ENCODE measurements at places on chromosomes 12 and 14.

DNA sequence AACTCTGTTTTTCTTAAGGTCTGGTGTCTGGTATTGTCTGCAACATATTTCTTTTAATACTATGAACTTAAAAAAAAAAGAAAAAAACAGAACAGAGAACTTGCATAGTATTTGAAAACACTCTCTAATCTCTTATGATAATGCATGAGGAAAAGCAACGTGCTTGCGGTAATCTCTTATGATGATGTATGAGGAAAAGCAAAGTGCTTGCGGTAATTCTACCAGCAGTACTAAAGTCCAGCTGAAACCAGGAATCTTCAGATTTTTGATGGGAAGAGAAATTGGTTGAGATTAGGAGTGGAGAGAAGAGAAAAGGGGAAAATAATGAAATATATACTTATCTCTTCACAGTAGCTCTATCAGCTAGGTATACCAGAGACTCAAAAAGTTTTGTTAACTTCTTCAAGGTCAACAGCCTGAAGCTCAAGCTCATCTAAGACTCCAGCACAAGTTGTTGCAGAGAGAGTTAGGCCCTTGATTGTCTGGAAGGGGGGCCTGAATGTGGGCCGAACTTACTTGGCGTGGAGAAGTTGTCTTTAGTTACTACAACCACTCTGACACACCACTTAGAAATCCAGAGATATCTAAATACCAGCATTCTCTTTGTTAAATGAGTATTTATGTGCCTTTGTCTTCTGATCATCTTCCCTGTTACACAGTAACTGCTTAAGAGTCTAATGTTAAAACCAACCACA lies 240.4 kb downstream of the PRKD1 start:
- DNase-seq = no peak

- DNase-seq = no peak
Measured at GRCh38 chr12:1580526-1580925, 13.9 kb downstream of the FBXL14 start.

DNA sequence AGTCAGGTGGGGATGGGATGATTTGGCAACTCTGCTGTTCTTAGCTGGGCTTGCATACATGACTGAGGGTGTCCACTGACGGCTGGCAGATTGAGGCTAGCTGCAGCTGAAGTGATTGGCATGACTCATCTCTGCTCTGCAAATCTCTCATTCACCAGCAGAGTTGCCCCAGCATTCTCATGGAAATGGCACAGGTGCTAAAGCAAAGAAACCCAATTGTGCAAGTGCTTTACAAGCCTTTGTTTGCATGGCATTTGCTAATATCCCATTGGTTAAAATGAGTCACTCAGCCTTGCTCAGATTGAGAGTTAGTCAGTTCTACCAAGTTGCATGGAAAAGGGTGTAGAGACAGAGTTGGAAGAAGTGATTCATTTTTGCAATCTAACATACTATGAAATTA lies 389.7 kb upstream of the FAR2 start:
- DNase-seq = no peak

- DNase-seq = no peak
Measured at GRCh38 chr14:93780813-93781400, 7.4 kb downstream of the PRIMA1 start.

GRCh38 chr14:62015243-62015642 lies 253.0 kb downstream of the SNAPC1 start:
- no peak for DNase-seq

DNA sequence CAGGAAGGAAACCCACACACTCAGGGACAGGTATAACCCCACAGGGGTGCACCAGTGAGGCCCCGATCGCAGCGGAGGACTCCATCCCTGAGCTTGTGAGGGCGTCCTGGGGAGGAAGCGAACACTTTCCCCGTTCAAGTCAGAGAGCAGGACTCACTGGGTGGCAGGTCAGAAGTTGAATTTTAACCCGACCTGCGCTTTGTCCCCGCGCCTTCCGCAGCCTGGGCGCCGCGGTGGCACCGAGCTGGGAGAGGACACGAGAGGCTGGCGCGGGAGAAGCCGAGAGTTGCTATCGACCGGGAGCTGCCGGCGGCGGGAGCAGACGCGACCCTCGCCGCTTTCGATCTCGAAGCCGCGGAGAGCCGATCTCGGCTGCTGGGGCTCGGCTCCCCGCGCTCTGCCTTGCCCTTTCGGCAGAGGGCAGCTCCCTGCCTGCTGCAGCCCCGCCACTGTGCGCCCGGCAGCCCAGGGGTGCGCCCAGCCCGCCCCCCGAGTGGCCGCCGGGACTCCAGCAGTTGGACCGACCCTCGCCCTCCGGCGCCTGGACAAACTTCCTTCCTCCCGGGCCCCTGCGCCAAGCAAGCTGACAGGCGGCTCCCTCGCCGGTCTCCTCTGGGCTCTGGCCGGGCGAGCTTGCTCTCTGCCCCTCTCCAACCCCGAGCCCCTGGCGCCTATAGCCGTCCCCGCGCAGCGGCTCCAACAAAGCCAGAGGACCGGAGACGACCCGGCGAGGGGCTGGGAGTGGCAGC lies 918 bp downstream of the LIN7A start:
- peak; percentile 63 for DNase-seq
